Keratinocyte (primary cell): ENCODE measurements at places on chromosomes 3 and 15.

GRCh38 chr15:31477851-31478701, 151.4 kb downstream of the KLF13 start:
- DNase-seq = no peak

DNA sequence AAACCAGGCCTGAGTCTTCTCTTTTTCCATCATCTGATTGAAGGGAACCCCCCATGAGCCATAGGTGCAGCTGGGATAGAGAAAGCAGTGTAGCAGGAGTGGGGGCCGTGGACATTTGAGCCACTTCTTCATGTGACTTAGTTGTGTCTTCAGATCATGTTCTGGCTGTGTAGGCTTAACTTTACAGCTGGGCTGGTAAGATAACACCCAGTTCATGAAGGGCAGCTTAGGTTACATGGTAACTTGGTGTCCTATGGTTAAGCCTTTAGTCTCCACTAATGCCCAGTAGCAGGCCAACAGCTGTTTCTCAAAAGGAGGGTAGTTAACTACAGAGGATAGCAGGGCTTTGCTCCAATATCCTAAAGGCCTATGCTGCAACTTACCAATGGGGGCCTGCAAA, 11.4 kb upstream of the SNRPN start:
- DNase-seq = no peak

GRCh38 chr15:70920981-70921696, 28.5 kb downstream of the LRRC49 start:
- no peak for DNase-seq

- DNase-seq = no peak
Observed at GRCh38 chr3:108806316-108806715, 16.3 kb upstream of the TRAT1 start.

GRCh38 chr3:196240424-196240823, 24.1 kb downstream of the SLC51A start:
- no peak for DNase-seq

- DNase-seq = no peak
Observed at GRCh38 chr15:65836665-65837064, 32.6 kb upstream of the RAB11A start.

DNA sequence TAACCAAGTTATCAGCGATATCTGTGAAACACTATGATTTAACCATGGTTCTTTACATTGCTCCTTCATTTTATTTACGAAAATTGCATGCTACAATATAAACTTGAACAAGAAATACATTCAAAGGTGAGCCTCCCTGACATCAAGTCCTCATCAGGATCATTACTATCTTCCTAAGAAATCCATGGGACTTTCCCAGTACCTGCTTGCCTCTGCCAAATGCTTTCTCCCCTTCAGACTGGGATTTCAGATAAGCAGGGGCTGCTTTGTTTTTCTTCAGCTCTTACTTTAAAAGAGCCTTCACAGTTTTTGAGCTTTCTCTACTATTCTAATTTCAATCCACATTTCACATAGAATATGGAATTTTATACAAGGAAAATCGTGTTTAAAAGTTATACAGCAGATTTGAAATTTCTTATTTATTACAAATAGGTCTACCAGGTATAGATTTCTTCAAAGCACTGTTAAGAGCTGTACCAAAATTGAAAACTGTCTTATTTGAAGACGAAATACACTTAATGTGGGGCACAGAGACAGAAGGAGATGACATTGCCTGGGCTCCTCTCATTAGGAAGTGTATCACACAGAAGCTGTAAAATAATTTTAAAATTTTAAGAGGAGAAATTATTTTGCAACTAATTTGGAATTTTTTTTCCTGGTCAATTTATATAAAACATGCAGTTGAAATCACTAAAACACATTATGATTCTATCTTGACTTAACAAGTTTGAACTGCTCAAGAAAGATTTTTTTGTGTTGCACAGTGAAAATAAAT, 615.0 kb upstream of the AGTR1 start:
- DNase-seq = no peak

DNA sequence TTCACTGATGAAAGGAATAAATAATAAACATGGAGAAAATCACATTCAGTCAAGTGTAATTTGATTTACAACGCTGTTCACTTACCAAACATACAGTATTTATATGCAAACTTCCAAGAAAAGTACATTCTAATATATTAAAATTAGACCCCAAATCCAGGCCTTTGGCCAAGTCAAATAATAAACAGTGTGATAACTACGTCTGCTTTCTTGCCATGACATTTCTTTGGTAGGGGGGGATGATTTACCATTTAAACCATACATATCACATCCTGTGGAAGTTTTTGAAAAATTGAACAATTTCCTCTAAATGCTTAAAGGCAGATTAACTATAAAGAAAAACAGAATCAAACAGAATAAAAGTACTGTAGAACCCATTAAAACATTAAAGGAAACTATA, 368.2 kb upstream of the WNT5A start:
- DNase-seq = no peak

GRCh38 chr3:37510755-37511154, 336.4 kb upstream of the LRRFIP2 start:
- no peak for DNase-seq
